Activated CD4-positive, alpha-beta T cell treated with anti-CD3 and anti-CD28 coated beads, Interleukin-2, Interleukin-6, amounts not matched to agents 100 ng/mL and 50 ng/mL, durations not matched to agents 16 hours and 8 hours (primary cell): ENCODE measurements at places on chromosomes 3 and 15.
A peak's percentile ranks its signal among the peaks of the same experiment; 100 is the strongest.

- DNase-seq = no peak
These were observed 141.6 kb downstream of the EBLN2 start for GRCh38 chr3:73203101-73203500.

GRCh38 chr3:116951610-116952009, 242.0 kb downstream of the TUSC7 start:
- DNase-seq = no peak

GRCh38 chr15:31277335-31278060, 49.1 kb upstream of the KLF13 start:
- DNase-seq = no peak

GRCh38 chr3:174810254-174810653, 48.9 kb upstream of the NAALADL2 start:
- no peak for DNase-seq

DNA sequence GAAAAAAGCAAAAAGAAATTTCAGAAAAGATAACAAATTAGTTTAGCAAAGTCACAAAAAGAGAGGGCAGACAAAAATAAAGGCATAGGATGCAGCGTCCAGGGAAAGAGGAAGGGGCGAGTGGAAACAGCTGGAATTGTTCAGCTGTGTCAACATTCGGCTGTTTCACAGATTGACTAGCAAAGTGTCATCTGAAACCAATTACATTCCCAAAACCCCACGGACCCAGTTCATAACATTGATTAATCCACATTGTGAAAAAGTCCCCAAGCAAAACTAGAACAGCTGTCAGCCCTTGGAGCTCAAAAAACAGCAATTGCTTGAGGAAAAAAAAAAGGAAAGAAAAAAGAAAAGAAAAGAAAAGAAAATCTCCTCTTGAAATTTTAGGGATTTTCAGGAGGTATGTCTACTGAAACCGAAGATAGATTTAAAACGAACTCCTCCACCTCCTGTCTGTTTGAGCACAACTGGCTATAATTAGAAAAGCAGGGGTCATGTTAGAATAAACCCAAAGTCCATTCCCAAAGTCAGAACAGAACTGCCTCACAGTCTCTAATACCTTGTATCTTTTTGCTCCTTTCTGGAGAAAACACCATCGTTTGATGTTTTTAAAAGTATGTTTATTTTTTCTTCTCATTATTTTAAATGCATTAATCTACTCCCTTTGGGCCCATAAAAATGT, 159.6 kb downstream of the RORA start:
- DNase-seq = no peak

DNA sequence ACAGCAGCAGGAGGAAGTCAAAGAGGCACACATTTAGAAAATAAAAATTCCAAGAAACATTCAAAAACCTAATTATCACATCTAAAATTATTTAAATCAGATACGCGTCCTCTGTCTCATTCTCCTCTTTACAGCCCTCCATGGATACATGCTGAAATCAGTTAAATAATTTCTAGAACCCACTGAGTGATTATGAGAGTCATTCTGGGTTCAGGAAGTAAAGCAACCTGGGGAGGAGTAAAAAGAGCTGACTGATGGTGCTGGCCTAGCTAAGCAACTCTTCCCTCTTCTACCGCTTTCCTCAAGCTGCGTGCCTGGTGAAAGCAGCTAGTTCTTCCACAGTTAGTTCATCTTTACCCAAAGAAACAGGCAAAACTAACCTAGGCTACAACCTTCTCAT, 48.7 kb downstream of the RAF1 start:
- DNase-seq = peak; percentile 51

GRCh38 chr3:23465569-23465968, 262.4 kb downstream of the UBE2E2 start:
- DNase-seq = no peak

DNA sequence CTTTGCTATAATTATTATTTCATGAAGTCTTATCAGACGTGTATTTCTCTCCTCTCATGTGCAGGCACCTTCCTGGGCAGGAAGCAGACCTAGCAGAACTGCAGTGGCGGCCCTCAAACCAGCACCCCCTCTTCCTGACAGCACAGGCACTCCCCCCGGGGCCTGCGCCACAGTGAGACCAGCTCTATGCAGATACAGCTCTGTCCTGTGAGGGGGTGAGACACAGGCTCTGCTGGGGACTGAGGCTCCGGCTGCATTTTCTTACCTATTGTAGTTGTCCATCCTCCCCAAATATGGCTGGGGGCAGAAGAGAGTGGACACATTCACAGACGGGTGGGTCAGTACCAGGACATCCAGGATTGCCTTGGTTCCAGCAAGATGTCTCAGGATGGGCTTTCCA, 5.0 kb downstream of the CISH start:
- DNase-seq = no peak

DNA sequence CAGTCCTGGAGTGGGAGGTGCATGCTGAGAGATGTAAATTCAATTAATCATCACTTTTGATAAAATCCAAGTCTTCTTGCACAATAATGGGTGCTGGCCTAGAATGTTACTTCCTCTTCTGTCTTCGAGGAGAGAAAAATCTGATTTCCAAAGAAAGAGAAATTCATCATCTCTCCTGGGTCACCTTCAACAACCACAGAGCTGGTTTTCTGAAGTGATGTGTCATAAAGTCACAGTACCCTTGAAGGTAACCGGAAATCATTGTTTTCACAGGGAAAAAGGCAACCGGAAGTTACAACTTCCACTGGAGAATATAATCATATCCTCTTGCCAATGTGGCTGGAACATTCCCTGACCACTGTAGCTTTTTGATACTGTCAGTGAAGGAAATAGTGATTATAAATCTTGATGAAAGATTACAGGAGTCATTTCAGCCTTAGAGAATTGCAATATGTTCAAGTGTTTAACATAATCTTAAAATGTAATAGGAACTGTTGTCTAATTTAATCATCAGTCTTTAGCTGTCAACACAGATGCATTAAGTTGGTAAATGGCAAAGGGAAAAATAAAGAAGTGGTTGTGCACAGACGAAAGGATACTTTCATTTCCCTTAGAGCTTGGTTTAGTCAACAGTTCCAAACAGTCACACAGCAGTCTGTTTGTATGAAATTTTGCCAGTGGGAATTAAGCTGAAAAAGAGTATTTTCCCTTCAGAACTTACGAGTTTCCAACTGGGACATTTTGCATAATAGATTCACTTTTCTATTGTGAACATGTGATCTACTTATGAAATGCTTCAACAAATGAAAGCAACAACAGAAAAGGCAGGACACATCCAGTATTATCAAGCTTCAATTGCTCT, 106.5 kb upstream of the SLC4A7 start:
- DNase-seq = peak; percentile 77

DNA sequence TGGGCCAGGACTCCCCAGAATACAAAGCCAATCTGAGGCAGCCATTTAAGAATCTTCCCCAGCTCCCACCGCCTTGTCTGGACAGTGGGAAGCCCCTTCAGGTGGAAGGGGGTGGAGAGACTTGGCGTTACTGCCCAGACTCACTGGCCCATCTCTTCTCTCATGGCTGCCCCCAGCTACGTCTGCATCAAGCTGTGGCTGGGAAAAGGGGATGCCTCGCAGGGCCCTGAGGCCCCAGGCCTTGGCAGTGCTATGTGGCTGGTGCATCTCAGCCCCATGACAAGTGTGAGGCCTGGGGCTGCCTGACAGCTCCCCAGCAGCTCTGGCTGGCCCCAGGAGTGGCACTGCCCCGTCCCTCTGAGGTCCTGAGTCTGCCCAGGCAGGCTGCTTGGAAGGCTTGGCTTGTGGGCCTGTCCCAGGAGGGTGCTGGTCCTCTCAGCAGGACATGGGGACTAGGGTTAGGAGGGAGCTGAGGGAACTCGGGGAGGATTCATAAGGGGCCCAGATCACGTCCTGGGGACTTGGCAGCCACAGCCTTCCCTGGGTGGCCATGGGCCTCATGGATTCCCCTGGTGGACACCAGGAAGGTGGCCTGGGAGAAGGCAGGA, 20.2 kb upstream of the SLC41A3 start:
- no peak for DNase-seq

DNA sequence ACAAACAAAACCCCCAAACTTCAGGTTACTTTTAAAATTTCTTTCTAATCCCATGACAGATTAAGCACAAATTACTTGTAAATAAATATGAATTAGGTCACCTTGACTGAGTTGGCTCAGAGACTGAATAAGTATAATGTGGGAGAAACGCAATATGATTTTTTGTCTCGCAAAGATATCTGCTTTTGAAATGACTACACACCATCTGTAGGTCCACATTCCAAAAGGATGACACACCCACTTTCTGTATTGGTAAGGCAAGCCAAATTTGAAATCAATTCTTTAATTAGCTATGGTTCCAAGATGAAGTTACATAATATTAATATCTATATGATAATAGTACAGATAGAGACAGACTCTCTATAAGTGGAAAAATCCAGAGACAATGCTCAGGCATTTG, 66.9 kb upstream of the CSPG5 start:
- DNase-seq = no peak

- peak; percentile 46 for DNase-seq
These were observed 39.3 kb downstream of the RHCG start for GRCh38 chr15:89457086-89457485.

DNA sequence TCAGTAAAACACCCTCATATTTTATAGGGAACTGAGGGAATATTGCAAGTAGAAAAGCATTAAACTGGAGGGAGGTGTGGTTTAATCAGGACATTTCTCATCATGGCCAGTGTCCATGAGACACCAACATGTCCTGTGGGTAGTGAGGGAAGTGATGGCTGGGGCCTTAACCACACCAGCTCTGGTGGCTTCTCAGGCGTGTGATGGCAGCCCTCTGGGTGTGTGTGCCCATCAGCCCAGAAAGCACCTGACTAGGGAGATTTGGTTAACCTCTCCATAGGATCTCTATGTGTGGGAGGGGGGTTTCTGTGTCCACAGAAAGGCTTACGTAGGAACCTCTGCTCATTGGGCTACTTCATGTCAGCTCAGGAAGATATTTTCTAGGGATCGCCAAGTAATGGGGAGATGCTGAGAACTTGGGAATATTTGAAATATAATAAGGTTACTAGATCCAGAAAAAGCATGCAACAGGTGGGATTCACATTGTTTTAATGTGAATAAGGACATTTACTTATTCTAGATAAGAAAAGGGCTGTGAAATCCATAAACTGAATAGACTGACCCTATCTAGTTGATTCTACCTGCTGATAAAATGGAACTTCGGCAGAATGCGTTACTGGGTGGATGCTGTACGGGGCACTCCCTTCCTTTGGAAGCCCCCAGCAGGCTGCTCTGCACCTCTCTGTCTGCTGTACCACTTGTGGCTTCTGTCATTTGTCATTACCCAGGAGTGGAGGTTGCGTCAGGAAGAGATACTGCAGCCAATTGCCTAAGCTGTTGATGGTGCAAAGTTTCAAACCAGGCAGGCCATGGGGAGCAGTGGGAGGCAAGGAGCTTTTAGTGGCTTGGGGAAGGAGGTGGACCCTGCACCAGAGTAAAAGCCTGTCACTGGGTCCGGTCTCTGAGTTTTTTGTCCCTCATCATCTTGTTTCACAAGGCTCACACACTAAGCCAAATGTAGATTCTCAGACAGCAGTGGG, 21.5 kb downstream of the PDHB start:
- no peak for DNase-seq

GRCh38 chr3:88321363-88322050, 171.7 kb downstream of the C3orf38 start:
- DNase-seq = no peak

GRCh38 chr15:22960556-22960955, 19.6 kb downstream of the CYFIP1 start:
- no peak for DNase-seq

- DNase-seq = no peak
These were observed 34.6 kb downstream of the MTHFS start for GRCh38 chr15:79862191-79862590.

GRCh38 chr15:23385886-23386430, 31.4 kb downstream of the GOLGA8S start:
- DNase-seq = no peak

DNA sequence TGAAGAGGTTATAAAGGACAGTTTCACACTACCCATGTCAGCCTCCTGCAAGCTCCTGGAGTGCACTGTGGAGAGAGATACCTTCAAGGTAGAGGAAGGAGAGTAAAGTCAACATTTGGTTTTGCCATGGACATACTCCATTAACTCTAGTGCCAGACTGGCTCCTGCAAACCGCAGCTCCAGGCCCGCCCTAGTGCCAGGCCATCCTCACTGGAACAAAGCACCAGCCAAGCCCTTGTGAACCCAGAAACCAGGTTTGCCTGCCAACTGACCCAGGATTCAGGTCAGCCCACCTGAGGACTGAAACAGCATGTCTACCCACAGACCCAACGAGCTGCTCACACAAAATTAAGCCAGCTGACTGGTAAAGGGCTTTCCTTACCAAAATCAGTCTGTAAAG, 41.0 kb upstream of the TP63 start:
- DNase-seq = no peak

DNA sequence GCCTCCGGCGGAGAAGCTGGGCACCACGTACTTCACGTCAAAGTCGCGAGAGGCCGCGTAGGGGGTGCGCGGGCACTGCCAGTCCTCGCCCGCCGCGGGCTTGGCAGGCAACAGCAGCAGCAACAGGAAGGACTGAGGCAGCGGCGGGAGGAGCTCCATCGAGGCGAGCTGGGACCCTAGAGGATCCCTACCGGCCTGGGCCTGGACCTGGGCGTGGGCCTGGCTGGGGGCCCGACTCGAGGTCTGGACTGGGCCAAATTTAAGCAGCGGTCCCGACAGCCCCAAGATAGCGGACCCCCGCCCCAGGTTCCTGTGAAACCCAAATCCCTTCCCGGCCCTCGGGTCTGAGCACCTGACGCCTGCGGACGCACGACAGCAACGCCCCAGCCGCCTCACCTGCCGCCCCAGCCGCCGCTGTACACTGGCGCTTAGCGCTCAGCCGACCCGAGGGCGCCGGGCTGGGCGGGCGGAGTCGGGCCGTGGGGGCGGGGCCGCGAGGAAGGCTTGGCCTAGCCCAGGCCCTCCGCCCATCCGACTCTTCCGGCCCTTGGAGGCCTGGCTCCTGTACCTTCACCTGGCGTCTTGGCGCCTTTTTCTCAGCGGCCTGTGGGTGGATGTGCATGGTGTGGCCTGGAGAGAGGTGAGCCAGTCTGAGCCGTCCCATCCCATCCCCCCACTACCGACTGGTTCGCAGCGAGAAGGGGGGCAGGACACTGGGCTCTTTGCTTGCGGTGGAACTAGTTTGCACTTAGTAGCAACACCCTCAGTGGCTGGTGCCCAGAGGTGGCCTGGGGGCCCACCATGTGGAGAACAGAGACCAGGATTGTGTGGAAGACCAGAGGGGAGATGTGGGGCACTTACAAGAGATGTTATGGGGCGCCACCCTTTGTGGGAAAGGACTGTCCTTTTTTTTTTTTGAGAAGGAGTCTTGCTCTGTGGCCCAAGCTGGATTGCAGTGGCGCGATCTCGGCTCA, at the start of gene MST1R:
Gene MST1R, minus strand, starts transcription at position 423 of the 974 bp plus-strand sequence. Its CDS starts 264 bp downstream, at position 159.
- peak; percentile 87 for DNase-seq

DNA sequence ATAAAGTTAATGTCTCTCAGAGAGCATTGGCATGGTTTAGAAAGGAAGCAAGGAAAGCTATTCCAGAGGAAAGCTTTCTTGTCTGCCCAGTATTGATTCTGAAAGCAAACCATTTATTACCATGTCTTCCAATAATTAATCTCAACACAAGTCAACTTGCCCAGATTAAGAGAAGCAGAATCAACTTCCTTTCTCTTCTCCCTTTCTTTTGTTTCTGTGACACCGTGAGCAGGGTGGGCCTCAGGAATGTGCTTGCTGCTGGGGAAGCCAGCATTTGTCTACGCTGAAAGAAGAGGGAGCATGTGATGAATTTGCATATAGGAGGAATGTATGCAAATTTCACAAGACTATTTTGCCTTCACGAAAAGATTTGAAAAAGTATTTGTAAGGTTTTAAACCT, 368.6 kb upstream of the ROPN1 start:
- DNase-seq = no peak
